ENCODE measurements at places on chromosomes 2 and 18.

GRCh38 chr2:44531289-44531688 lies 169.5 kb downstream of the CAMKMT start:
- no peak for DNase-seq

DNA sequence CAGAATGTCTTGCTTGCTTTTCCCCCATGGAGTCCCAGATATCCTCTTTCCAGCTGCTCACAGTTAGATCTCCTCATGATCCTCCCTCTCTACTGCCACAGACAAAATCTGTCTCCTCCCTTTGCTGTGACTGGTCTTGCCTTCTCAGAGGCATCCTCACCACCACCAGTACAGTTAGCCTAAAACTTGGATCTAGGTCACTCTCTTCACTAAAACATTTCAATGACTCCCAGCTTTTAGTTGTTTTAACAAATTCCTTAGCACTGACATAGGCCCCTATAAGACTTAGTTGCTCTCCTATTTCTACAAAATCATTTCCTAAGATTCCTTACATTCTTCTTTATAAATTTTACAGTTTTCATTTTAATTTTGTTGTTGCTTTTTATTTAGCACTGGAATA lies 734.2 kb upstream of the CHAC2 start:
- DNase-seq = no peak

GRCh38 chr18:65278939-65279667 lies 471.7 kb upstream of the CDH7 start:
- no peak for DNase-seq

DNA sequence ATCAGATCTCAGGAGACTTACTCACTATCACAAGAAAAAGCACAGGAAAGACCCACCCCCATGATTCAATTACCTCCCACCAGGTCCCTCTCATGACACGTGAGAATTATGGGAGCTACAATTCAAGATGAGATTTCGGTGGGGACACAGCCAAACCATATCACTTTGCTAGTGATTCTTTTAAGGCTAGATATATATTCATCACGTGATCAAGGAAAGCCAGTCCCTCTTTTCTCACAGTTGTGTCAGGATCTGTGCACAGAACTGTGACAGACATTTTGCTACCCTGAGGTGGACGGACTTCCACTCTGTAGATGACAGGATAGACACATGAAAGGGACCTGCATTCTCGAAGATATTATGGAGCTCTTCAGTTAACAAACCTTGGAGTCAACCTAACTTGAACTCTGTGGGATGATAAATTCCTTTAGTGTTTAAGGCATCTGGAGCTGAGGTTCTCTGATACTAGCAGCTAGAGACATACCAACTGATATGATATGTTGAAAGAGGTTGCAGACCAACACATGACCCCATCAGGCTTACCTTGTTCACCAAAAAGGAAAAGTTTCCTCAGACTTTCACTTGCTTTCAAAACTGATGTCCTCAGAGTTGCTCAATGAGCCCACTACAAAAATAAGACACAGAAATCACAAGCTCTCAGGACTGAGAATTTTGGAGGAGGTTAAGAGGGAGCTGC lies 66.3 kb upstream of the SCG2 start:
- no peak for DNase-seq

DNA sequence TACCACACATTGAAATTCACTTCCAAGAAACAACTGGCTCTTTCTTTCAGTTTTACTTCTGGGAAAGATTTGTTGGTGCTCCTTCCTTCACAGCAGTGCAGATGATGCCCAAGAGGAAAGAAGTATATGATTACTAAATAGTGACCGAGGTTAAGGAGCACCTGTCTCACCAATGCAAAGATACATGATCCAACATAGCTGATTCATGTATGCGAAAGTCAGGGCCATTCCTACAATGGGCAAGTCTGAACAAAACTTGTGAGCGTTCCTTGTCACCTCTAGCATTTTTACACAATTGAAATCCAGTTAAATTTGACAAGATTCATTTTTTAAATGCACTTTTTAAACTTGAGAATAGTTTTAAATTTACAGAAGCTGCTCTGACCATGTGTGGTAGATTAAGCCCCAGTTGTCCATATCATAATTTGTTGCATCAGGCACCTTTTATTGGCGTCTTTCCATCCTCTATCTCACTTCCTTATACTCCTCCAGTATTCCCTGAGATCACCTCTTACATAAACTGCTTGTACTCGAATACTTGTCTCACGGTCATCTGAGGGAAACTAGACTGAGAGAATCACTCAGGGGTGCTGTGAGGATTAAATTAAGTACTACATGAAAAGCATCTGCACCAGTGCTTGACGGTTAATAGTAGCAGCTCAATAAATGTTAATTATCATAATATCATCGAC lies 438.8 kb upstream of the CDH20 start:
- DNase-seq = no peak

DNA sequence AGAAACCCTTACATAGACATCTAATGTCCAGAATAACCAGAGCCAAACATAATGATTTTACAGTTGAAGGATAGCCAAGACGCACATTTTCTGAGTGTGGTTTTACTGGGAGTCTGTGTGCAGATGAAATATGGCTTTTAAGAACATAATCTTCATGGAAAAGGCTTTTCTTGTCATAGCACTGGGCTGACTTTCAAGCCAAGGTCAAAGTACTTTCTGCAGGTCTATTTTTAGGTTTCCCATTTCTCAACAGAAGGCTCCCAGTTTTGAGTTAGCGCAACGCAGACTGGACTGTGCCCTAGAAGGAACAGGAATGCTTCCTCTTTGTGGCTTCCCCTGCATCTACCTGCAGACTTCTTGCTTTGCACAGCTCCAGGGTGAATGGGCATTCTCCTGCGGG lies 92.3 kb upstream of the UPP2 start:
- no peak for DNase-seq

GRCh38 chr2:28366496-28367282 lies 26.0 kb upstream of the FOSL2 start:
- no peak for DNase-seq

DNA sequence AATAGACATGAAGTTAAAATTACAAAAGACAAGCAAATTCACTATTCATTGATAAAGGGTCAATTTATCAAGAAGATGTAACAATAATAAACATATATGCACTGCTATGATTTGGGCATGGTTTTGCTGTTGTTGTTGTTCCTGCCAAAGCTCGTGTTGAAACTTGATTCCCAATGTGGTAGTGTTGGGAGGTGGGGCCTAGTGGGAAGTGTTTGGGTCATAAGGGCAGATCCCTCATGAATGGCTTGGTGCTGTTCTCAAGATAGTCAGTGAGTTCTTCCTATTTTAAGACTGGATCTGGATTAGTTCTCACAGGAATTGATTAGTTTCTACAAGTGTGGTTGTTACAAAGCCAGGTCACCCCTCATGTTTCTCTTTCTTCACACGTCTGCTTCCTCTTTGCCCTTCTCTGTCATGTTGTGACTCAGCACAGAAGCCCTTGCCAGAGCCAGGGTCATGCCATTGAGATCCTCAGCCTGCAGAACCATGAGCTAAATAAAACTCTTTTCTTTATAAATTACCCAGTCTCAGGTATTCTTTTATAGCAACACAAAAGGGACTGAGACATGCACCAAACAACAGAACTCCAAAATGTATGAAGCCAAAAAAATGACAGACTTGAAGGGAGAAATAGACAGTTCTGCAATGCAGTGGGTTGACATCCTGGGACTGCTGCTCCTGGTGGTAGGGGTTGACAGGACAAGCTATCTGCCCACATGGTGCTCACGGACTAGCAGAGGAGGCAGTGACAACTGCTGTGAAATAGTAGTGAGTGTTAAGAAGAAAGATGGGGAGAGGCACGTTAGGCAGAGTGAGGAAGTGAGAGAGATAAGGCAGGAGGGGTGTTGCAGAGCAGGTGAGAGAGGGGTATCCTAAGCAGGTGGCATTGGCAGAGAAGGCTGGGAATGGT lies 18.6 kb upstream of the SKA1 start:
- DNase-seq = no peak

GRCh38 chr2:88601286-88601685 lies 26.0 kb downstream of the EIF2AK3 start:
- no peak for DNase-seq

GRCh38 chr18:54717673-54718407 lies 110.4 kb upstream of the RAB27B start:
- DNase-seq = peak; percentile 2

DNA sequence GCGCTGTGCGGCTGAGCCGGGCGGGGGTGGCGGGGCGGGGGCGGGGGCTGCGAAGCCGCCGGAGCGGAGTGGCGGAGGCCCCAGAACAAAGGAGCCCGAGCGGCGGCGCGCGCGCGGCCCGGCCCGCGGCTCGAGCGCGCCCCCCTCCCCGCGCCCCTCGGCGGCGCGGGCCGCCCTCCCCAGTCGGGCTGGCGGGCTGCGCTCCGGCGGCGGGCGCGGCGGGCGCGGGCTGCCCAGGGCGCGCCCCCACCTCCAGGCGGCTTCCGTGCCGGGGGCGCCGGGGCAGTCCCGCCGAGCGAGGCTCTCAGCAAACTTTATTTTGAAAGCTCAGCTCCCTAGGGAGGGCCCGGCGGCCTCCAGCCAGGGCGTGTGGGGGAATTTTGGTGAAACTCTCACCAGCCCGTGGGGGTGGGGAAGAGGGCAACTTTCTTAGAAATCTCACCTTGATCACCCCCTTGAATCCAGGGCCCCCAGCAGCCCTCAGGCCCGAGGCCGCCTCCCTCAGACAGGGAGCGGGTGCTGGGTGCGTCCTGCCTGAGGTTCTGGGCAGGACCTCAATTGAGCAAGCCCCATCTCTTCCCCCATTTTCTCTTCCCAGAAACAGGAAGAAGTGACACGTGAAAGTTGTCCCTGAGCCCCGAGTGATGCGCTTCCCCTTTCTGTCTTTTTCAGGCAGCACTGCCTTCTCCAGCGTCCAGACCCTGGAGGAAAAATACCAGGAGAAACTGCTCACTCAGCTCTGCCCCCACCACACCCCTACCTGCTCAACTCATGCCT lies 786 bp downstream of the TET3 start:
- DNase-seq = peak; percentile 75

- DNase-seq = no peak
These were observed 6.9 kb upstream of the PARD3B start for GRCh38 chr2:204538182-204539018.

DNA sequence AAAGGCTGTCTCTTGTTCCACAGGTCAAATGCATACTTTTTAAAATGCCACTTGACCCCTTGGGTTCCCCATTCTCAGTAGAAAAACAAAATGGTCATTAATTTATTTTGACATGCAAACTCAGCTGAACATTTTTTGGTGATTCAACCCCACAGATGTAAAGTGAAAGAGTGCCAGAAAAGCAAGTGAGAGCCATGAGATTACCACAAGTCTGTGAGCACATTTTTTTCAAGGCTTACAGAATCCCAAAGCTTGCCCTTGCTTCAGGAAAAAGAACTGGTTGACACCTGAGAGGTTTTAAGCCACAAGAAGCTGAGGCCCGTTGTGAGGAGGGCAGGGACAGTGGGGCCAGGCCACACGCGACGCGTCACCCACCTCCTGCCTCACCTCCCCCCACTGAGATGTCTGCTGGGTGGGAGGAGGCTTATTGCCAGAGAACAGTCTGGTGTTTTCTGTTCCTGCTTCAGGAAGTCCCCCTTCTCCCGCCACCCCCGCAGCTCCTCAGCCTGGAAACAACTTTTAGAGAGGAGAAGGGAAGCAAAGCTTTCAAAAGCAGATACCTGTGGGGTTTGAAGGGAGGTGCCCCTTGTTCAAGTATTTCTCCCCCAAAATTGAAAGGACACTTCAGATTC lies 70.4 kb upstream of the CYP1B1 start:
- DNase-seq = no peak

GRCh38 chr2:173412628-173413027 lies 58.0 kb downstream of the CDCA7 start:
- no peak for DNase-seq

DNA sequence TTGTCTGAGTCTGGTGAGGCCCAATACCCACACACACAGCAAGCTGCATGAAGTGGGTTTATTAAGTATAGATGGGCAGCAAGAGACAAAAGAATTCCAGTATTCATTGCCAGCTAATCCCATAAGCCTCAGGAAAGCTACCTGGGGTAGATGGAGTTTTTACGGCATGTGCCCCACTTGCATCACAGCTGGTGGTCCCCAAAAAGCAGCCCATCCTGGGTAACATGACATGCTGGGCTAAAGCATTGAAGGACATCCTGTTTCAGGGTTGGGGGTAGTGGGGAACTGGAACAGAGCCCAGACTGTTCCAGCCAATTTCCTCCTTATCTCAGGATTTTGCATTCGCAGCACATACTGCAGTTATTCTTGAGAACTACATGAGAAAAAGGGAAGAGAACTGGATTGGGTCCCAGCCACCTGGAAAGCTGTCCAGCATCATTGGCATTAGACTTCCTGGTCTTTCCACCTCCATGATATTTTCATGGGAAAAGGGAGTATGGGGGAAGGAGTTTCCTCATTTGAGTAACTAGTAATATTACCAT lies 240.1 kb upstream of the MMADHC start:
- DNase-seq = no peak

DNA sequence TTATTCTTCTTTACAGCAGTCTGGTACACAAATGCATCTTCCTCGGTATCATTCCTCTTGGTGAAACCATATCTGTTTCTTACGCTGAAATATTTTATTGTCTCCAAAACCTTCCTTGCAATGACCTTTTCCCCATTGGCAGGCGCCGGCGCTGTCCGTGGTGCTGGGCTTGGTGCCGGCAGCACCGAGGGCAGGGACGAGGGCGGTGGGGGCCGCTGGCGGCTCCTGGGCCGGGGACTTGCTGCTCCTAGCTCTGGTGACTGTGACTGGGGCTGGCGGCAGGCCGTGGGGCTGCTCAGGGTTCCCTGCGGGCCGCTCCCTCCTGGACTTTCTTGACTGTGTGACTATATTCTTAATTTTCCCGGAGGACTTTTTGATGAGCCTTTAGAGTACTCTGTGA lies 72.5 kb downstream of the GPR39 start:
- no peak for DNase-seq

DNA sequence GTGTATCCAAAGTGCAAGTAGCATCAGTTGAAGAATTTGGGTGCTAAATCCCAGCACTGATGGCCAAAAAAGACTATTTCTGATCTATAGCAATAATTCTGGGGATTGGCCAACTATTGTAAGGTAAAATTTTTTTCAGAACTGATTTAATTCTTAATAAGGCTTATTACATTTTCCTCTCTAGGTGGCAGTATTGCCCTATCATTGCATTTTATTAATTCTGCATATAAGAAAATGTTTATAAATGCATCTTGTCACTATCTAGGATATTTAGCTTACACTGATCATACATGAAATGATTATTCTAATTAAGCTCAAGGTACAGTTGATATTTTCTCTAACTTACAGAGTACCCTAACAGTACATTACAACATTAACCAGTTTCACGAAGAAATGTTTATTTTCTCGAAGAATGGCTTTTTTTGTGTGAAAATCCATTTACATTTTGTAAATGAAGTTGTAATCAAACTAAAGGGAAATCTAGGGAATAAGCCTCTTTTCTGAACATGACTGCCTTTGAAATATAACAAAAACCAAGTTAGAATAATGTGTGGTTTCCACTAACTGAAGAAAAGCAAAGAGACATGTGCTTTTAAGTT lies 11.0 kb downstream of the TTN start:
- DNase-seq = no peak

GRCh38 chr18:49486606-49486952 lies 455 bp downstream of the C18orf32 start:
- no peak for DNase-seq

- no peak for DNase-seq
These were observed 254.1 kb downstream of the TRIB2 start for GRCh38 chr2:12970861-12971260.

Data from stimulated activated CD8-positive, alpha-beta memory T cell treated with anti-CD3 and anti-CD28 coated beads, Interleukin-4, amount 100 ng/mL, for 24 hours (primary cell).